ENCODE measurements at places on chromosomes 7 and 10. TPM values are rescaled to one million over a fixed set of nuclear protein-coding genes. Genes with fewer than 3 reads are reported as not detected.

- DNase-seq = no peak
These were observed 57.3 kb downstream of the TCF7L2 start for GRCh38 chr10:113007343-113007771.

GRCh38 chr10:89992575-89992974 is 291.2 kb downstream of the KIF20B start:
- no peak for DNase-seq

DNA sequence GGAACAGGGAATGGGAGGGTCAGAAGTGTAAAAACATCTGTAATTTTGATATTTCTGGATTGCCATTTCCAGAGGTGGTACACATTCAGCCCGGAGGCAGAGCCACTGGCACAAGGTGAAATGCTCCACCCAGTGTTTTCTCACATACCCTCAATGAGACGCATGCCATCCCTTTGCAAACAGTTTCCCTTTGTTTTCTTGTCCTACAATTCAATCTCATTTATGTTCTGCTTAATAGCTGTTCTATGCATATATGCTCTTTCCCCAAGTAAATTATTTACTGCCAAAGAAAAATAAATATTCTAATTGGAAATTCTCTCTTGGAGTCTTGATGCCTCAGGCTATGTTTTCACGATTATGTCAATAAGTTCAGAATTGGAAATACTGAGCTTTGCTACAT is 369.7 kb upstream of the AKR1E2 start:
- DNase-seq = no peak

GRCh38 chr10:25682203-25682851 is 251.7 kb upstream of the MYO3A start:
- no peak for DNase-seq

GRCh38 chr10:13417459-13418126 is 69.5 kb upstream of the SEPHS1 start:
- no peak for DNase-seq

KAZALD1 gene
- total RNA-seq = 0.12 TPM

NFKB2 gene
- 88.4 TPM for total RNA-seq

Data from glomerular endothelial cell (primary cell).